NCI-H1105 (cell line): ENCODE measurements at places on chromosomes 7 and 10.

DNA sequence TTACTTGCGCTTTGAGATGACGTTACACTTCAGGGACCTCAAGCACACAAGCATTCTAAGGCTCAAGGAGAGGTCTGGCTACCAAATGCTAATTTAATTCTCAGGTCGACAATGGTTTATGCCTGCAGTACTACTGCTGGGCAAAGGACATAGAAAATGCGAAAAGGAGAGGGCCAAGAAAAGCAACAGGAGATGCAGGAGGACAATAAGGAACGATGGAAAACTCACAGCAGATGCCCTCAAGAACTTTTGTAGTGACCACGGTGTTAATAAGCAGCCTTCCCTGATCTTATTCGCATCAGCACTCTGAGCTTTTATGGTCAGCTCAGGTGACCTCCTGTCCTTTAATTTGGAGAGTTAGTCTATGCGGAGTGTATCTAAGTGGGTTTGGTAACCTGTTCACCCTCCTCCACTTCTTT lies 146.3 kb downstream of the GPR85 start:
- DNase-seq, result no peak

DNA sequence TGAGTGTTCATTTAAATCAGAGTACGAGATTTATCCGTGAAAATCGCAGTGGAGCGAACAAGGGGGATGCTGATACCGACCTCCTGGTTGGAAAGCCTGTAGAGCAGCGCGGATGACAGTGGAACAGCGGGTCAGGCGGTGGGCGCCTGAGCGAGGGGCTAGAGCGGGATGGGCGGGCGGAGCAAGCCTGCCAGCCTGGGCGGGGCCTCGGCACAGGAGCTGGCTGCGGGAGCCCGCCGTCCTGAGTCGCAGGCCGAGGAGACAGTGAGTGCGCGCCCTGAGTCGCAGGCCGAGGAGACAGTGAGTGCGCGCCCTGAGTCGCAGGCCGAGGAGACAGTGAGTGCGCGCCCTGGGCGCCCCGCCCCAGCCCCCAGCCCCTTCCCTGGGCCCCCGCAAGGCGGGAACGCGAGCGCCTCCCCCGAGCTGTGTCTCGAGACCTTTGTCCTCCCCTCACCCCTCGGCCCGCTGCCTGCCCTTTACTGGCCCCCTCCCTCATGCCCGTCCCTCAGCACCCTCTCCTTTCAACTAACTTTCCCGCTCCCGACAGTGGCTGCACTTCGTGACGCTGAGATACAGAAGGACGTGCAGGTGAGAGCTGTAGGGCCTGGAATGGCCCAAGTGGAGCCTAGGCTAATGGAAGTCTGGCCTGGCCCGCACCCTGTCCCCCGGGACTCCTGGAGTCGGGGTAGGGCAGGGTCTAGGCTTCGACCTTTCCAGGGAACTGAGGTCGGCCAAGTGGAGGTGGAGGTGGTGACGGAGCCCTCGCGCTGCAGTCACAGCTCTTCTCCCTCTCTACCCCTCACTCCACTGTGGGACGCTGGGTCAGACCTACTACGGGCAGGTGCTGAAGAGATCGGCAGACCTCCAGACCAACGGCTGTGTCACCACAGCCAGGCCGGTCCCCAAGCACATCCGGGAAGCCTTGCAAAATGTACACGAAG lies at the start of gene AS3MT:
Gene AS3MT (plus strand): TSS at position 213 of the 941 bp plus-strand sequence. CDS start 123 bp downstream, at position 336.
- DNase-seq, result peak; percentile 37

DNA sequence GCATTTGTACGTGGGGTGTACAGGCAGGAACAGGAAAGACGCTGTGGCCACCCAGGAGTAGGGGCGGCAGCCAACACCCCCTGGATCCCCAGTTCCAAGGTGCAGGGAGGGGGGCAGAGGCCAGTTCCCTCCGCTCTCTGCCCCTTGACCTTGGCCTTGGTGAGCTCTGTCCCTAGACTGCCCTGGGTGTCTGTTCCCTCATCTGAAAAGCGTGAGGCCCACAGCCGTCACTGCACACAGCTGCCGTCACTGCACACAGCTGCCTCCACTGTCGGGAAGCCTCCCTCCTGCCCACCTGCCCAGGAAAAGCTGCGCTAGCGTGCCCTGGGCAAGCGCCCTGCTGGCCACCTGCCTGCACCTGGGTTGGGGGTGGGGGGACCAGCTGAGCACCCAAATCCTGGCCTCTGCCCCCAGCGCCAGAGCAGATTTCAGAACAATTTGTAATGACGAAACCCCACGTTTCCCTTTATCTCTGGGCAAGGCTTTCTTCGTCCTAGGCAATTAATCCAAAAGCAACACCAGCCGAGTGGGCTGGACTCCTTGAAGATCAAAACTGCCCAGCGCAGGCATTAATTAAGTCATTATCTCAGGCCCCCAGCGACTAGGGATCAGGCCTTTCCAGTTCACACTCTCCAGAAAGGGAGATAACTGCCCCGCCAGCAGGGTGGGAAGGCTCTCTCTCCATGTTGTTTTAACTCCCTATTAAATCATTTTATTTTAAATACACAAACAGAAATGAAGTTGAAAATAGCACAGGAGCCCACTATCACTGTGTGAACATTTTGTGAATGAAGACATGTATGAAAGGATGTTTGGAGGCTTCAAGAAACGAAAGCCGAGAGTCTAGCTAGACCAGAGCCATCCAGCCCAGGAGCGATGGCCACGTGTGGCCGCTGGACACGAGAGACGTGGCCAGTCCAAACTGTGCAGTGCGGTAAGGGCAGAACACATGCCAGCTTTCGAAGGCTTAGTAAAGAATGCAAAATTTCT lies 4.0 kb upstream of the PDGFA start:
- peak; percentile 32 for DNase-seq

- peak; percentile 49 for DNase-seq
These were observed 335.3 kb downstream of the GFRA1 start for GRCh38 chr10:115937768-115938056.
